Fibroblast of upper back skin (primary cell): ENCODE measurements at places on chromosomes 1 and 21.
A peak's percentile ranks its signal among the peaks of the same experiment; 100 is the strongest.

- DNase-seq, result no peak
Observed at GRCh38 chr1:61645476-61645875, 79.5 kb downstream of the TM2D1 start.

DNA sequence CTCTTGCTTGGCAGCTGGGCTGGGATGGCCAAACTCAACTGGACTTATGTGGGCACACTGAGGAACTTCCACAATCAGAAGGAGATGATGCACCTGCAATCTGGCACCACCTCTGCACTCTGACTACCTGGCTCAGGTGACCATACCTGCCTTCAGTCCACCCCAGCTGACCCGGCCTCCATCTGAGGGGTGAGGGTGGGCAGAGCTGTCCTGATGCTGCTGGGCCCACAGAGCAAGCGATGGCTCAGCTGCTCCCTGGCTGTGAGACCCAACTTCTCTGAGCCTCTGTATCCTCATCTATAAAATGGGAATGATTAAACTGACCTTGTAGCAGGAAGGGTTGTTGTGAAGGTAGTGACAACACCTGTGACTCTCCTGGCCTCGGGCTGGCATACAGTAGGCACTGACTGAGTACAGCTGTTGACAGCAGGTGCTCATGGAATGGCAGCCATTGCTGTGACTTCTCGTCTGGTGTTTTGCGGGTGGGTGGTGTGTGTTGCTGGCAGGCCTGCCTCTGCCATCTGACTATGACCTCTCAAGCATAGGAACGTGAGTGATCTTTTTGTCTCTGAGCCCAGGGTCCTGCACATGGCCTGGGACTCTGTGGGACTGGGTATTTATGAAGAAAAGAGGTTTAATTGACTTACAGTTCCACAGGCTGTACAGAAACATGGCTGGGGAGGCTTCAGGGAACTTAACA lies 438.5 kb downstream of the PTPRU start:
- DNase-seq, result no peak

- DNase-seq, result peak; percentile 7
Observed at GRCh38 chr1:18217398-18218043, 109.9 kb downstream of the IGSF21 start.

GRCh38 chr1:236035681-236036101 lies 29.2 kb downstream of the NID1 start:
- peak; percentile 62 for DNase-seq

GRCh38 chr1:182615468-182616129 lies 11.4 kb upstream of the RGS16 start:
- DNase-seq, result peak; percentile 51

- no peak for DNase-seq
Observed at GRCh38 chr21:41973427-41973831, 19.6 kb upstream of the C2CD2 start.

- DNase-seq, result peak; percentile 39
Observed at GRCh38 chr1:98001764-98002163, 80.9 kb upstream of the DPYD start.
